ENCODE measurements at places on chromosomes 5 and 9.

DNA sequence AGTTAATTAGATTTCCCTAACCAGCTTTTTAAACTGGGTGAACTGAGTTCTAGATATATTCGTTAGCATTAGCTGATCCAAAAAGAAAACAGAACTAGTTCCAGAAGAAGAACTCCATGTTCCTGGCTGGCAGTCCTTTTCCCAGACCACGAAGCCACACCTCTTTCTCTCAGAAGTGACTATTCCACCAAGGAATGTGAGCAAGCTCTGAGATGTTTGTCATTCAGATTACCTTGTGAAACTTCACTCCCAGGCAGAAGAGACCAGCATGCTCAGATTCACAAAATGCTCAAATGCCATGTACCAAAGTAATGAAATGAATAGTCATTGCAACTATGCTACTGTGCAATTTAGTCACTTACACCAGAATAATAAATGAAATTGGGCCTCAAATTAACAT is 4.4 kb upstream of the SSBP2 start:
- DNase-seq = peak; percentile 80

DNA sequence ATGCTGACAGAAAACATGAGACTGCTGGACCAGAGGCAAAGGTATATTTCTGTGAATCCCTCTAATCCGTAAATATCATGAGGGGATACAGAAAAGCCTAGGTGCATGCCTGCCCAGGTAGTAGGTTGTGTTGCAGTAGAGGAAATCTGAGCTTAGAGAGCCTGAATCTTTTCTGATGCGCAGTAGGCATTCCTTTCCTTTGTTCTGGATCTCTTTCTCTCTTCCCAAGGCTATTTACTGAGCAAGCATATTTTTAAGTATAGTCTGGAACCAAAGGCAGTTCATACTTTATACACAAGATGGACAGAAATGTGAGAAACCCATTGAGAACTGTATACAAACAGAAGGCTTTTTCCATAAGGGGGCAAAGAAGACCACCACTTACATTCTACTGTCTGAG is 359.3 kb downstream of the TMEM161B start:
- no peak for DNase-seq

DNA sequence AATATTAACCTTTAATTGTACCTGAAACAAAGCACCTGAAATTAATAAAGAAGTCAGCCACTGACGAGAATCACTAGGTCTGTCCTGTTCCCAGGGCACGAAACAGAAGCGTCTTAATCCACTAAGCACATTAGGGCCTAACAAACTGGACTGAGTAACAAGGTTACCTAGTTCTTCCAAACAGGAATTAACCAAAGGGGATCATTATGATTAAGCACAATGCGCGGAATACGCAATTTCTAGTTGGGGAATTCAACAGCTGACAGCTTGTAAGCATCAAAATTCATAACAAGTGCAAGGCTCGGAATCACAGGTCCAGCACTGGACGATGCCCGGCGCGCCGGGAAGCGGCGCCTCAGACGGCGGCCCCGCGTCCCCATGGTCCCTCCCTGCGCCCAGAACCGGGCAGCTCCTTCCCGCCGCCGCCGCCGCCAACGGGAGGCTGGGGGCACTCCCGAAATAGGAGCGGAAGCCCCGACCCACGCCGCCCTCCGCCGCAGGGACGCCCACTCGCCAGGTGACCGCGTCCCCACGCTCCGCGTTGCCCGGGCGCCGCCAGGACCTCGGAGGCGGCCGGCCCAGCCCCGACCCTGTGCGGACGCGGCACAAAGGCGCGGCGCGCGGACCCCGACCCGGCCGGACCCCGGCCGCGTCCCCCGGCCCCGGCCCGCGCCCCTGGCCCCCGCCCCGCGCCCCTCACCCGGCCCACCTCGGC is 898 bp downstream of the CAMSAP1 start:
- DNase-seq = peak; percentile 70

- DNase-seq = no peak
These were observed 58.0 kb upstream of the FSD1L start for GRCh38 chr9:105389796-105390195.

- no peak for DNase-seq
These were observed 296.8 kb downstream of the PDE4D start for GRCh38 chr5:59596586-59597350.

GRCh38 chr9:134650431-134651190 is 9.0 kb downstream of the COL5A1 start:
- DNase-seq = no peak

DNA sequence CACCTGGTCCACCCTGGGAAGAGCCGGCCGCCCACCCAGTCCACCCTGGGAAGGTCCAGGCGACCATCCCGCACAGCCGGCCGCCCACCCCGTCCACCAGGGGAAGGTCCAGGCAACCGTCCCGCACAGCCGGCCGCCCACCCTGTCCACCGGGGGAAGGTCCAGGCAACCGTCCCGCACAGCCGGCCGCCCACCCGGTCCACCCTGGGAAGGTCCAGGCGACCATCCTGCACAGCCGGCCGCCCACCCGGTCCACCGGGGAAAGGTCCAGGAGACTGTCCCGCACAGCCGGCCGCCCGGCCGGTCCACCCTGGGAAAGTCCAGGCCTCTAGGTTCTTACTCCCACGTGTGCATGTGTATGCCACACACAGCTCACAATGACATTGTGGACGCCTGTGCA is 6.7 kb upstream of the QSOX2 start:
- DNase-seq = no peak

GRCh38 chr5:158039911-158040347 is 181.0 kb upstream of the CLINT1 start:
- no peak for DNase-seq

DNA sequence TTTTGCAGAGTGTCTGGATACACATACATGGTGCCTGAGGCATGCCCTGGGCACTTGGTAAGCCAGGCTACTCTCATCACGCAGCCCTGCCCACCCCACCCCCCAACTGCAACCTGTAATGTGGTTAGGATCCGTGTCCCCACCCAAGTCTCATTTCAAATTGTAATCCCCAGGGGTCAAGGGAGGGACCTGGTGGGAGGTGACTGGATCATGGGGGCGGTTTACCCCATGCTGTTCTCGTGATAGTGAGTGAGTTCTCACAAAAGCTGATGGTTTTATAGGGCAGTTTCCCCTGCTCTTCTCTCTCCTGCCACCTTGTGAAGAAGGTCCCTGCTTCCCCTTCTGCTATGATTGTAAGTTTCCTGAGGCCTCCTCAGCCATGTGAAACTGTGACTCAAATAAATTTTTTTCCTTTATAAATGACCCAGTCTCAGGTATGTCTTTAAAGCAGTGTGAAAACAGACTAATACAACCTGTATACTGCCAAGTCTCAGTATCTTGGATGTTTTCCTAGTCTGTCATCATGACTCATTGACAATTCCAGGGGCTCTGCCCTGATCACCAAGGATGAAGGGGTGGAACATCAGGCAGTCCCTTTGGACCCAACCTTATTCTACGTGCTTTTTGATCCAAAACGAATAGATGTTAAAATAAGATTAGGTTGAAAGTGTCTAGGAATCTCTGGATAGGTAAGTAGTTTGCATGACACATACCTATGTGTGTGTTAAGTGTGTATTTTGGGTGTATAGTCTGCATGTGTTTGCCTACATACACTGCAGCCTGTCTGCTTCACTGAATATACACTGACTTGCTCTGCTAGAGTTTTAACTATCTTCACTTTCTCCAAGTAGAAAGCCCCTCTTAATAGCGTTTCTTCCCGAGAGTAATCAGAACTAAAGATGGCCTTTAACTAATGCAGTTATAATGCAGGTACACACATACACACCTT is 293.8 kb downstream of the SLIT3 start:
- DNase-seq = no peak

DNA sequence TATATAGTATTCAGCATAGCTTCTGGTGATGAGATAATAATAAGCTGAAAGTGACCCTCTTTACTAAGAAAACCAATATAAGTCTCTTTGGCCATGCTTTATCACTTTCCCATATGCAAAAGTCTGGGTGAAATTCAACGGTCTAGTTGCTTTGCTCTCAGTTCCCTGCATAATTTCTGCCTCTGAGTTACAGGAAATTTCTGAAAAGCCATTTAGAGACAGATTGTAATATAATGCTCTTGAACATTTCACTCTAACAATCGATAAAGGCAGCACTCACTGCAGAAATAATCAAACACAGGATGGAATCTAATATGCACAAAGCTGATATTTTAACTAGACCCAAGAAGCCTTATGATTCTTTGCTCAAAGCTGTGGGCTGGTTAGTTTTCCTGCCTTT is 100.1 kb upstream of the LIFR start:
- no peak for DNase-seq

DNA sequence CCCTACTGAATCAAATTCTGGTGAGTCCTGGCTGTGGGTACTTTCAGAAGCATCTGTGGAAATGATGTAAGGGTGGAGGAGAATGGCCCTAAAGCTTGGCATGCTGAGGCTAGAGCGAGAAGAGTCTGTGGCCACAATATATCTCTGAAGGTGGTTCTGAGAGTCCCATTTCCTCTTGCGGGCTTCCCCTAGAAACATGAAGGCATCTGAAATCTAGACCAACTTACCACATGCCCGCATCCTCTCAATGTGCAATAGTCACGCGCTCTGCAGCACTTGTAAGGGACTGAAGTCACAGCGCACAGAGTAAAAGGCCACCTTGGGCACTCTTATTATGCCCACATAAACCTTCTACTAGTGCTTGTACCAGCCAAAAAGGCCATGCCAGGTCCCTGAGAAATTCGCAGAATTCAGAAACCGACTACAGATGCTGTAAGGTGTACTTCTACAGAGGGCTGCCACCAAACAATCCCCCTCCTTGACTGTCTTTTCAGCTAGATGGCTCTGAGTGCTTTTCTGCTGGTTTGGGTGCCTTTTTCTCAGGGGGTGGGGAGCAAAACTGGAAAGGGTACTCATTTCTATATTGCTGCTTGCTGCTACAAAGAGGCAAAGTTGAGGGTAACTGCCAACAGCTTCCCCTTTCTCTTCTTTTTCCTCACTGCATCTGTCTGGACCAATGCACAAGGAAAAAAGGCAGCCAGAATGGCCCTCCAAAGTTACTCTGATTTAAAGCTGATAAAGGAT is 107.3 kb downstream of the ZDHHC21 start:
- no peak for DNase-seq

DNA sequence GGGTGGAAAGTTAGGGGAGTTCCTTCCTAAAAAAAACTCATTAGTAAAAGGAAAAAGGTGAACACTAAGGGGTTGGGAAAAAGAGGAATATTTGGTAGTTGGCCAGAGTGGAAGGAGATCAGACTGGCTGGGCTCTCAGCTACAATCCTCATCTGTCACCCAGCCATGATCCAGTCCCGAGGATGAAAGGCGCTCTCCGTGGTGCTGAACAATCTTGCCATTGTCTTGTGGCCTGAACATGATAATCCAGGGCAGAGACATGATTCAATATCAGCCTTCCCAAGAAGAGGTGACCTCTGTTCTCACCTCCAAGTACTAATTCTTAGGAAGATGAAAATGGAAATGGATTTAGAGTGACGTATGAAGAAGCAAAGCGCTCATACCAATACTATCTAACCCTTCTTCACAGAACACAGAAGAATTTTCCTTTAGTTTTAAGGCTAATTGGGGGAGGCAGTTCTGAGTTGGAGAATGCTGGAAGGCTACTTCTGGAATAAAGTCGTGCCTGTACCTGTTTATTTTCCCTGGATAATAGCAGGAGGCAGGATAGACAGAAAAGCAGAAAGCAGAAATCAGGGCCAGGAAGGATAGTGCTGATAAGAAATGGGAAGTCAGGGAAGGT is 36.6 kb upstream of the MYORG start:
- peak; percentile 94 for DNase-seq

- no peak for DNase-seq
These were observed 8.4 kb downstream of the HSPA9 start for GRCh38 chr5:138566792-138567191.

GRCh38 chr5:135995976-135996375 is 32.8 kb upstream of the TGFBI start:
- DNase-seq = peak; percentile 17

- no peak for DNase-seq
These were observed 36.1 kb downstream of the TLE1 start for GRCh38 chr9:81653240-81653639.

- DNase-seq = peak; percentile 86
These were observed 18.1 kb upstream of the NEUROG1 start for GRCh38 chr5:135553688-135554462.

- no peak for DNase-seq
These were observed 188.8 kb downstream of the KIAA0825 start for GRCh38 chr5:94429566-94429965.

DNA sequence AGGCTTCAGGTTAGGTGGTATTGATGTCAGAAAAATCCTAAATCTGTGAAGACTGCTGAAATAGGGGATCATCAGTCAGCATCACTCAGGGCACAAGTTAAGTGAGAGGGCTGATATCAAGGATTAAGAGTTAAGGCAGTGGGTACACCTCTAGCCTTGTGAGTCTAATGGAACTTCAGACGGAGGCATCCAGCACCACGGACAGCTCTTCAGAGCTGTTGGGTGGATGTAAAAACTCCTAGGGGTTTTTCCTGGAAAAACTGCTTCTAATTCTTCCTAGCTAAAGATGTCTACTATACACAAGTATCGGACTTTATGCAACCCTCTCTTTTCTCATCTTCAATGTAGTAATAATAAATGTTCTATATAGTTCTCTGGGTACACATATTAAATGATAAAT is 165.9 kb downstream of the SH3GL2 start:
- DNase-seq = peak; percentile 82

DNA sequence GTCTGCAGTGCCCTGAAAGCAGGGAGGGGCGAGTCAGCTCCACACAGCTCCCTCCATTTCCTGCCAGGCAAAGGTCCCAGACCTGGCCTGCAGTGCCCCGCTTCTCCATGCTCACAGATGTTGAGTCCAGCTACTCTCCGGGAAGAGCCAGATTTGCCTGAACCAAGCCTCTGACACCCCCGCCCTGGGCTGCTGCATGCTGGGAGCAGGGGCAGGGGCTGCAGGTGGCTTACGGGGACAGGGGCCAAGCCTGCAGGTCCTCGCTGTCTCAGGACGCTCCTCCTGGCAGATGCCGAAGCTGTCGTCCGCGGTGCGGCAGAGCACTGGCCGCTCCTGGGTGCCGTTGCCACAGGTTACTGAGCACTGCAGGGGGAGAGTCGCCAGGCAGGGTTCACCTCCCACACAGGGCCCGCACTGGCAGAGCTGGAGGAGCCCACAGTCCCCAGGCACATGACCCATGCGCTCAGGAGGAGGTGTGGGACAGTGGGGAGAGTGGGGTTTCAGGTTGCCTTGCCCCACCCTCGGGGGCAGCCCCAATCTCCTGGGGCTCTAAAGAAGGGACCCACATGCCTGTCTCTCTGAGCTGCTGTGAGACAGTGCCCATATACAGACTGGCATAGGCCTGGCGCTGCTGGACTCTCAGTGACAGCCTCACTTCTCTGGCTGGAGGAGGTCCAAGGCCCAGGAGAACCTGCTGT is 62.4 kb downstream of the ZNF354C start:
- peak; percentile 22 for DNase-seq

DNA sequence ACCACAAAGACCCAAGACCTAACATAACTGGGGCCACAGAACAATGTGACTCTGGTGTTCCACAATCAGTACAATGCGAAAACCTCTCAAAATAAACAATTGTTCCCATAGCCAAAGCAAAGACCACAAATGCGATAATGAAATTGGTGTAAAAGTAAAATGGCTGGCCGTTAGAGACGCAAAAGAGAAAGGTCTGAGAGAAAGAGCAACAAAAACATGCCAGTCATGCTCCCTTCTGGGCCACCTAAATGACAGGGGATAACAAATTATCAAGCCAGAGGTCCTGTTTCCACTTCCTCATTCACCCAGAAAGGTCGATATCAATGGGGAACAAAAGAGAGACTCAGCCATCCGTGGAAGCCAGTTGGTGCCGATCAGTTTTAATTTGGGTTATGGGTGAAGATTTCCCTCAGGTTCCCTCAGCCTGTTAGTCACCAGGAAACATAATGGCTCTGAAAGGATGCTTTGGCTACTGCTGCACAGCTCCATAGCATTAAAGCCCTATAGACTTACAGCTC is 9.2 kb upstream of the CFAP95 start:
- DNase-seq = no peak

Data from endodermal cell (in vitro differentiated cells).